ENCODE measurements at places on chromosomes 16 and 17.

- no peak for DNase-seq
Observed at GRCh38 chr17:48609759-48610281, 997 bp downstream of the HOXB7 start.

- DNase-seq = no peak
Observed at GRCh38 chr16:19822533-19822932, 62.1 kb downstream of the GPRC5B start.

GRCh38 chr17:75271955-75272847 lies 1.2 kb upstream of the MIF4GD start:
- DNase-seq = peak; percentile 35

DNA sequence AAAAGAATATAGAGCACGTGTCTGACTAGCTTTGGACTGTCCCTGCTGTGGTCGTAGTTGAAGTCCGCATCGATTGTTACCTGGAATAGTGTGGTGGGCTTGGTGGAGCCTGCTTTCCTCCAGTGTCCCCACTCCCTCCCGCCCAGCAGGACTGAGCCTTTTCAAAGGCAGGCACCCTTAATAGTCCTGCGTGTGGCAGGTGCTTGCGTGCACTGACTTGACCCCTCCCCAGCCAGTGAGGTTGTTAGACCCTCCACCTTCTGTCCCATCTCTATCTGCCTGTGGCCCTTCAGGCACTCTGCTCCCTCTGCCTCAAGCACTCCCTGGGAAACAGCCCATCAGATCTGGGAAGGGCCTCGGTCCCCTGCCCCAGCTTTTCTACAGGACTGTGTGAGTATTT lies 36.6 kb downstream of the TMEM11 start:
- DNase-seq = no peak

GRCh38 chr16:58515871-58516767 lies 802 bp downstream of the SETD6 start:
- no peak for DNase-seq

DNA sequence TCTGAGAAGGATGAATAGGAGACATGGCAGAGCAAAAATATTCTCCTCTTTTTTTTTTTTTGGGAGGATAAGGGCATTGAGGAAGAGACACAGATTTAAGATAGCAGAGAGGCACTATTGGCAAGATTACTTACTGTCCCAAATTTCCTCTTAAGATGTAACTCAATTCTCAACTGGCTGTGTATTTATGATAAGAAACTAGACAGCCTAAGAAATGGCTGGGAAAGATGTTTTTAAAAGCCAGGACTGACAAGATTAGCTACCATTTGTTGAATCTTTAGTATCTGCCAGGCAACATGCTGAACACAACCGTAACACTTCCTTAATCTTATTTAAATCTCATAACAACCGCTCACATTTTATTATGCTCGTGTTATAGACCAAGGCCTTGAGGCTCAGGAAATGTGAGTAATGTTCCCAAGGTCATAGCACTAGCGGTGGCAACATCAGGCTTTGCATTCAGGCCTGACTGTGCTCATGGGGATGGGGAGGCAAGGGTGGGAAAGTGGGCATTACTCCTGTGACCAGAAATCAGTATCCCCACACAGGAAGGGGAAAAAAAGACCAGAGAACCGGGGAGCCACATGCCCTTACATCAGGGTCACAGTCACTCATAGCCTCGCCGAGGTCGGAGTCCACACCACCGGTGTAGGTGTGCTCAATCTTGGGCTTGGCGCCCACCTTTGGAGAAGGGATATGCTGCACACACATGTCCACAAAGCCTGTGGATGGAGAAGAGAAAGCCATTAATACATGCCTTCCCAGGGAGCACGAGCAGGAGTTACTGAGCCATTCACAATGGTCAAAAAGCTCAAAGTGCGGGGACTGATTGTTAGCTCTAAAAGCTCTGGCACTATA lies 15.6 kb downstream of the HIGD1B start:
- DNase-seq = no peak

GRCh38 chr16:13999071-13999894 lies 71.8 kb upstream of the MRTFB start:
- DNase-seq = no peak

- no peak for DNase-seq
Observed at GRCh38 chr16:54821731-54822130, 108.9 kb upstream of the IRX5 start.

- no peak for DNase-seq
Observed at GRCh38 chr16:70741783-70742125, 55.9 kb upstream of the MTSS2 start.

GRCh38 chr16:52976539-52977167 lies 76.0 kb downstream of the CHD9NB start:
- DNase-seq = no peak

GRCh38 chr17:40552806-40553693 lies 12.2 kb downstream of the CCR7 start:
- DNase-seq = no peak

GRCh38 chr17:59376506-59376905 lies 45.1 kb downstream of the YPEL2 start:
- no peak for DNase-seq

DNA sequence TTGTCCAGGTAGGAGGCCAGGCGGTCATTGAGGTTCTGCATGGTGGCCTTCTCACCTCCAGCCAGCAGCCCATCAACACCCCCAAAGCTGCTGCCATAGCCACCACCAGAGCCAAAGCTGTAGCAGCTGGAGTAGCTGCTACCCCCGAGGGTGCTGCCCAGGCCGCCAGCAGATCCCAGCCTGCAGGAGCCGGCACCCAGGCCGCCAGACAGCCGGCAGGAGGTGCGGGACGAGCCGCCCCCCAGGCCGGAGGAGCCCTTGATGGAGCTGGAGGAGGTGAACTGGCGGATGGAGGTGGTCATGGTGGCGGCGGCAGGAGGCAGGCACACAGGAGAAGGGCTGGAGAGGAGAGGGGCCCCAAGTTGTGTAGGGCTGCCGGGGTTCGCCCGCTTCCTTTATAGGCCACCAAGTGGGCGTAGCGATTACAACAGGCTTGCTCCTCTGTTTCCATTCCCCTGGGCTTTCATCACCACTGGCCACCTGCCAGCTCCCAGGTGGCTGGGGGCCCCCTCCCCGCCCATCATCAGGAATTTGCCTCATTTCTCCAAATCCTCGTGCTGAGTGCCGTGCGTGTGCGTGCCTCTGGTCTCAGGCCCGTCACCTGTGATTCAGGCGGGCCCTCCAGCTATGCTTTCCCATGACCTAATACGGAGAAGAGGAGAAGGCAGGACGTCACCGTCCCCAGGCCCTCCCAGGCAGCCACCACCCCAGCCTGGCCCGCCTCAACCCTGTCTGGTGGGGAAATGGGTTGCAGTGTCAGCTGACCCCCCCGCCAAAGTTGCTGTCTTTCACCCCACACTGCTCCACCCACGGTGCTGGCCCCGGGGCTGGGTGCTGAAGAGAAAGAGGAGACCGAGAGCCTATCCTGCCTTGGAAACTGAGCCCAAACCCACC lies at the start of gene KRT17:
Gene KRT17 (minus strand): TSS at position 368 of the 894 bp plus-strand sequence. CDS start 66 bp downstream, at position 302.
- no peak for DNase-seq

All from anterior cingulate cortex (tissue), 58 donors.